ENCODE measurements at places on chromosomes 6 and 20.

- no peak for DNase-seq
Observed at GRCh38 chr20:25858495-25859425, 162.1 kb upstream of the ZNF337 start.

DNA sequence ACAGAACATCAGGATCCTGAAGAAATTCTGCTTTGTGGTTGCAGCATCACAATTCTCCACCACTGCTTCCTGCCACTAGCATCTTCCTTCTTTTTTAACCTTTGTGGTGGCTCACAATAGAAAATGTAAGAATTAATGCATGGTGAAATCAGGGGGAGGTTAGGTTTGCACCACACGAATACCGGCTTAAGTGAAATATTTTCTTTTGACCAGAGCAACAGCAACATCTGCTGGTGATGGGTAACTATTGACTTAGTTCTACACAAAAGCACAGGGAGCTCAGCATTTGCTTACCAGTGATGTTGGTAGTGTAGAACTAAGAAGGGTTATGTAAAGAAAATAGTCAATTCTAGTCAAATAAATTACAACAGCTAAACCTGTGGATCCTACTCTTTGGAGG lies 280.5 kb downstream of the SYNE1 start:
- peak; percentile 16 for DNase-seq

GRCh38 chr6:153162646-153163045 lies 31.6 kb upstream of the RGS17 start:
- no peak for DNase-seq

- DNase-seq = no peak
Observed at GRCh38 chr6:156400487-156400886, 376.7 kb upstream of the ARID1B start.

- DNase-seq = no peak
Observed at GRCh38 chr6:37889051-37889450, 69.5 kb downstream of the ZFAND3 start.

DNA sequence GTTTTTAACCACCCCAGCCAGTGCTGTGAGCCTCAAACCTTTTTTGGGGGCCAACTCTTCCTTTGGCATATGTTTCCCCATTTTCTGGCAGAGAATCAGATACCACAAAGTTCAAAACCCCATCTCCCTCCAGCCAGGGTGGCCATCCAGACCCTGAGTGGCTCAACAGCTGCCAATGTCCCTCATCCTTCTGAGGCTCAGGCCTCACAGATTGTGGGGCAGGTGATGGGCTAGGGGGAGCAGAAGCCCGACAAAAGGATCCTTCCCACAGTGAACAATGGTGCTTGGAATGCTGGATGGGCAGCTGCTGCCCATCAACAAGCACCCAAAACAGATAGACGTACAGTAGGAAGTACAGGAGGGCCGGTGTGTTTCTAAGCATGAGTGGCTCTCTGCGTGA lies 42.6 kb upstream of the IL17A start:
- no peak for DNase-seq

- no peak for DNase-seq
Observed at GRCh38 chr6:116265041-116265829, 11.4 kb upstream of the TSPYL4 start.

DNA sequence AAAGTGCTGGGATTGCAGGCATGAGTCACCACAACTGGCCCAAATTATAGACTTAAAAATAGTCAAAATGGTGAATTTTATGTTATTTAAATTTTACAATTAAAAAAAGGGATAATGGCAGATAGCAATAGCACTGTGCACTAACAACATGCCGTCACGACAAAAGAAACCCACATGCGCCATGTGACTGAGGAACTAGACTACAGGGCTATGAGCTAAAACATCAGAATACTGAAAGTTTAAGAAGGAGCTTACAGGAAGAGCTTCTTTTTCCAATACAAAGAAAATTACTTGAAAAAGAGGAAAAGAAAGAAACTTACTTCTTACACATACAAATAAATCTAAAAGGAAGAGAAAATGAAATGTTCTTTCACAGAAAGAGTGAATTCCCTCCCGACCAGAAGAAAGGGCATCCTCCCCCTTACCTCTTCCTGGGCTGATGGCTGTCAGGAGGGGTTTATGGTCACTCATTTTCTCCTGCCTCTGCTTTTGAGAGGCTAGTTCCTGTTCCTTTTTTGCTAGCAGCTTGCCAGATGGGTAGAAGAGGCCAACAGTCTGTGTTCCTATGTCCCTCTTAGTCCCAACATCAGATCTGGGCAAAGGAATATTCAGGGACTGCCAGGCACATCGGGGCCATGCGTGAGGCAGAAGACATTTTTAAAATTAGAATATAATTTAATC lies 54.5 kb downstream of the DZANK1 start:
- no peak for DNase-seq

DNA sequence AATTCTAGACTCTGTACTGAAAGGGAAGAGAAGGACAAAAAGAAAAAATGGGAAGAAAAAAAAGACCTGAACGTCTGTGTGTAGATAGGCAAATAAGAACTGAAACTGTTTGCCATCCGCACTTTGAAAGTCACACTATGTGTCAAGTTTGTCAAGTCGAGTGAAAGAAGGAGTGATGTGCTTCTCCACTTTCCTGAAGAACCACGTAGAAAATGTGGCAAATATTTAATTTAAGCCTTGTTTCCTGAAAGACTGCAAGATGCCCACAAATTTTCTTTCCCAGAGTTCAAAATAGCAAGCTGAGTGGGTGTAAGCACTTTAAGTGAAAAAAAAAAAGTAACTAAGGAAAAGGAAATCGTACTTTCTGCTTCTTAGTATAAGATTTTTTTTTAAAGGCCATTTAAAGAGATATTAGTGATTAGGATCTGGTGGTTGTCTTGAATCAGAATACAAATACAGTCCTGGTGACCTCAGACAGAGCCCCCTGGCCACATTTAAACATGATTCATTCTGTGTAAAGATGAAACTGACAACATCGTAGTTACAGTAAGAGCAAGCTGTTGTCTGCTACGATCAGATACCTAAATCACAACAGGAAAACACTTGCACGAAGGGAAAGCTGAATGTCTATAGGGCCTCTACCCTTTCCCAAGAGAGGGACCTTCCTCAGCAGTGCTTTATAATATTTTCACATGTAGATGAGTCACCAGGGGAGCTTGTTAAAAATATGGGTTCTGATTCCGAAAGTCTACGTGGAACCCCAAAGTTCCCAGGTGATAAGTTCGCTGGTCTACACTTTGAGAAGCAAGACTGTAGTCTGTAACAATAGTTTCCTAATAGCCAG lies 102.3 kb downstream of the HIVEP2 start:
- peak; percentile 78 for DNase-seq

- no peak for DNase-seq
Observed at GRCh38 chr6:110415086-110415916, at the start of gene DDO. Gene DDO (minus strand): TSS chr6:110415575. CDS start chr6:110413462, 2,113 bp downstream.

DNA sequence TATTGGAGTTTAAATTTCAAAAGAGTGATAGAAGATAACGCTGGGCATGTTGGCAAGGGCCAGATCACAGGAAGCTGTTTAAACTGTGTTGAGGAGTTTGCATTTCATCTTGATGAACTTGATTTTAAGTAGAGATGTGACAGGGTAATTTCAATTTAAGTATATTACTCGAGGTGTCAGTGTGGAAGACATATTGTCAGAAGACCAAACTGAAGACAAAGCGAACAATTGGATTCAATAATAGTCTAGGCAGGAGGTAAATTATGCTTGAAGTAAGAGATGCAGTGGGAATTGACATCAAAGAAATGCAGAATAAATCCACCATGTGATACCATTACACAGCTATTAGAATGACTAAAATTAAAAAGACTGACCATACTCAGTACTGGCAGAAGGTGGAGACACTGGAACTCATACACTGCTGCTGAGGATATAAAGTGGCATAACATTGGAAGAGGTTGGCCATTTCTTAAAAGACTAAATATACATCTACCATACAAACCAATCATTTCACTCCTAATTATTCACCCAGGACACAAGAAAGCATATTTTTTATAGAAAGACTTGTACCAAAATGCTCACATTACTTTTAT lies 240.8 kb downstream of the ARHGAP18 start:
- DNase-seq = no peak

GRCh38 chr6:1636971-1637871 lies 27.5 kb downstream of the FOXC1 start:
- no peak for DNase-seq

DNA sequence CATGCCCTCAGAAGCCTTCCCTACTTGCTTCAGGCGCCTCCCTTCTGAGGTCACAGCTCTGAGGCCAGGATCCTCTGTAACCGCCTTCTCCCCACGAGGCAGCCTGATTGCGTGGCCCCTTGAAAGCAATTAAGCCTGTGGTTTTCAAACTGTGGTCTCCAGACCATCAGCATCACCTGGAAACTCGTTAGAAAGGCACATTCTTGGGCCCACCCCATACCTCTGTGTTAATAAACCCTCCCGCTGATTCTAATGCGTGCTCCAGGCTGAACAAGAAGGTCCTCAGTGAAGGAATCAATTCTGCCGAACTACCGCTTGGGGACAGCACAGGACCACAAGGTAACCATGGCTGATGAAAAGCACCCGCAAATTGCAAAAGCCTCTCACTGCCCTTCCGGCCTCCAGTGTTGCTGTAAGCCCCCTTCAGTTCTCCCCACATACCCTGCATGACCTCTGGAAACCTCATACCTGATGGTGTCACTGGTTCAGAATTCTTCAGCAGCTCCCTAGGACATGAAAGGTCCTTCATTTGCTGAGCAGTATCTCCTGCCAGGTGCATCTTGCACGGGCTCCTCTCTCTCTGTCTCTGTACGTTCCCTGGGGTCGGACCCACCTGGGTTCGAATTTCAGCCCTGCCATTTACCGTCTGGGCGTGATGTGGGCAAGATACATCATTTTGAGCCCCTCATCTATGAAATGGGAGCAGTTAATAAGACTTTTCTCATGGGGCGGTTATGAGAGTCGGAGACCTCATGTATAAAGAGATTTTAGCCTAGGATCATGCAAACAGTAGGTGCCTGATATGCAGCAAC lies 93.3 kb upstream of the RNF24 start:
- peak; percentile 67 for DNase-seq

GRCh38 chr20:42611889-42612837 lies 577.5 kb downstream of the PTPRT start:
- DNase-seq = no peak

GRCh38 chr20:56217829-56218228 lies 30.7 kb upstream of the MC3R start:
- DNase-seq = no peak

DNA sequence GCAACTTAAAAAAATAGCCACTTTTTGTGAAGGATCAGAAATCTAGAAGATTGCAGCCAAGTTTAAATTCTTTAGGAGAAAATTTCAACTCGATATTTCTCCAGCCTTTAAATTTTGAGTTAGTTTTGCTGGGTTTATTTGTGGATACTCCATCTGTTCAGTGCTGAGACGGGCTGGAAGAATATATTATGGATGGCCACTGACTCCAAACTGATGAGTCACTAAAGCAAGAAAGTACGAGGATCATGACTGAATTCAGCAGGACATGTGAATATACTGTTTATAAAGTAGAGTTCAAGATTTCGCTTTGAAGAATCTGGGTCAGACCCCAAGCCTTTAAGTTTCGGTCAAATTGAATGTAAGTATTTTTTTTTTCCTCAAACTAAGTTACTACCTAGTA lies 199.5 kb downstream of the ADGRB3 start:
- DNase-seq = no peak

DNA sequence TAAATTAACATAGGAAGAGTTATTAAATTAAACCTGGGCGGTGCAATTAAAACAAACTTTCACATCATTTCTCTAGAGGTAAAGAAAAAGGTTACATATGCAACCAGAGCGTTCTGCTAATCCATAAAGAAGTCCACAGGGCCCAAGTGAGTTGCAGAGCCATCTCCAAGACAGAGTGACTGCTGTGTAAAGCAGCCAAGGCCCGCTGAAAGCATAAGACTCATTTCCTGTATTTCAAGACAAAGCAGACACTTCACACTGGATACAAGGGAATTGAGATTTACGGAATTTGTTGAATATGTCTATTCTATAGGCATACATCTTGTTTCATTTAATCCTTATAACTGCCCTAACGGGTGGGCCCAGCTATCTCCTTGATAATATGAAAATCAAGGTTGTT lies 422.8 kb downstream of the CBLN4 start:
- DNase-seq = no peak

DNA sequence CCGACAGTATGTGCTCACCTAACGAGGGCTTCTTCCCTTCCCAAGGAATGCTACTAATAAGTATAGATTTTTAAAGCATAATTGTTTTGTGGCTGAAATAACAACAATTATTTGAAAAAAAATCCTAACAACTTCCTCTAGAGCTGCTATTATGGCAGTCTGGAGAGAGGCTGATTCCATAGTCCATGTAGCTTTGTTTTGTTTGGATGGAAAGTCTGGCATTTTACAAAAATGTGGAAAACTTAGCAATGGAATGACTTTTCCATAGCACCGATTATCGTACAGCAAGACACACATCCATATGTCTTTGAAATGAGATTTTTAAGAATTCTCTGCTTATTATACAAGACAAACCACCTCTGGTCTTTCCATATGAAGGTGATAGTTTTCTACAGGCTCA lies 252.4 kb upstream of the TAB2 start:
- DNase-seq = no peak

DNA sequence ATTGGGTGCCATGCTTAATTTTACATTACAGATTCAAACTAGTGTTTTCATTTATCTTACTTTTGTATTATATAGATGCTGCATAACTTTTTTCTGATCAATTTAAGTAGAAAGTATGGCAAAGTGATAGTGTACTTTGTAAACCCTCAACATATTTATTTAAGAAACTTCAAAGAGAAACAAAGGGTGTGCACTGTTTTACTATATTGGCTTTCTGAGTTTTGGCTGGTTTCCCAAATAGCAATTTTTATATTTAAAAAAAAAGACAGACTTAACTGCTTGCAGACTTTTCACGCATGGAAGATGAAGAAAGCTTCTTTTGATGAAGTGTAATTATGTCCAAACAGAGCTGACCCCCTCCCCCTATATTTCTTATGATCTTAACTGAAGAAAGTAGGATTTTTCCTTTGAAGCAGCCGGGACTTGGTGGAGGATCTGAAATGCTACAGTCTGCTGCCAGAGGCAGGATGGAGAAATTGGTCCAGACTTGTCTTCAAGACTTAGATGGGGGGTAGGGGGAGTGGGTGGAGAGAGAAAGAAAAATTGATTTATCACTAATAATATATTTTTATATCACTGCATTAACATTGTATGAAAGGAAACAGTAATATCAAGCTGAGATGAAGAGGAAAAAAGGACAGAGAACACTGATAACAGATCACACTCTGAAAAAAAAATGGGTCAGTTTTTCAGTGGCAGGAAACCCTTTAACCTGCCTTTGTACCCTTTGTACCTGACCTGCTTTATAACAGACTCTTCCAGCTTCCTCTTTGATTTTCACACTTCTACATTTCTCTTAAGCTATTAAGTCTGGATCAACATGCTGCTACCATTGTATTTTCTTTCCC lies 56.0 kb upstream of the SUPT3H start:
- no peak for DNase-seq
